ENCODE measurements at places on chromosomes 11 and 22. TPM values are rescaled to one million over a fixed set of nuclear protein-coding genes. Genes with fewer than 3 reads are reported as not detected.

- H3K4me1 ChIP-seq: no peaks in the 10 kb centered on the region
- H3K27me3 ChIP-seq: no peaks in the 10 kb centered on the region
- H3K36me3 ChIP-seq: no peaks in the 10 kb centered on the region
- H3K27ac ChIP-seq: no peak overlapping the region
These were observed 84.5 kb upstream of the PLET1 start for GRCh38 chr11:112345166-112345565.

GRCh38 chr11:36341915-36342314, 45.8 kb downstream of the PRR5L start:
- H3K27ac ChIP-seq: no peak overlapping the region
- no peak for DNase-seq
- H3K4me1 ChIP-seq: no peaks in the 10 kb centered on the region
- H3K27me3 ChIP-seq: no peaks in the 10 kb centered on the region

DNA sequence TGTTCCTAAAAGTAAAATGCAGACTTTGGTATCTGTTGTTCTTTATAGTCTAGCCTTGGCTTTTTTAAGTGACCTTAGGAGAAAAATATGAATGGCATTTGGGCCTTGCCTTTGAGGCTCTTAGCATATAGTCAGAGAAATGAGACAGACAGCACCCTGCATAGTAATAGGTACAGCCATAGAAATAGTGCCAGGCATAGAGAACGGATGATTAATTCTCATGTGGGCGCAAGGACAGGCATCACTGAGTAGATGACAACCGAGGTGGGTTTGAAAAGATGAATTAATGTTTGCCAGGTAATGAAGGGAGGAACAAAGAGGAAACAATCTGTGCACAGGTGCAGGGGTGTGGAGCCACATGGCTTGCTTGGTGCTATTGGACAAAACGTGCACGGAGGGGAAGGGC, 90.5 kb downstream of the BMAL1 start:
- DNase-seq: no peak
- no peaks in the 10 kb centered on the region for H3K27me3 ChIP-seq
- H3K4me3 ChIP-seq: no peak overlapping the region
- no peak overlapping the region for H3K27ac ChIP-seq
- no peaks in the 10 kb centered on the region for H3K4me1 ChIP-seq
- peaks cover 13% of the 10 kb centered on the region for H3K36me3 ChIP-seq

- no peak overlapping the region for H3K4me3 ChIP-seq
- peaks cover 97% of the 10 kb centered on the region for H3K36me3 ChIP-seq
- DNase-seq: no peak
- peak overlapping the region; percentile 89 for H3K27ac ChIP-seq
These were observed 12.1 kb downstream of the GATD1 start for GRCh38 chr11:765025-765801.

GRCh38 chr22:48715511-48715910, 1112.2 kb downstream of the BRD1 start:
- no peaks in the 10 kb centered on the region for H3K36me3 ChIP-seq
- H3K27ac ChIP-seq: no peak overlapping the region
- H3K4me1 ChIP-seq: no peaks in the 10 kb centered on the region
- H3K4me3 ChIP-seq: no peak overlapping the region
- no peak for DNase-seq

DNA sequence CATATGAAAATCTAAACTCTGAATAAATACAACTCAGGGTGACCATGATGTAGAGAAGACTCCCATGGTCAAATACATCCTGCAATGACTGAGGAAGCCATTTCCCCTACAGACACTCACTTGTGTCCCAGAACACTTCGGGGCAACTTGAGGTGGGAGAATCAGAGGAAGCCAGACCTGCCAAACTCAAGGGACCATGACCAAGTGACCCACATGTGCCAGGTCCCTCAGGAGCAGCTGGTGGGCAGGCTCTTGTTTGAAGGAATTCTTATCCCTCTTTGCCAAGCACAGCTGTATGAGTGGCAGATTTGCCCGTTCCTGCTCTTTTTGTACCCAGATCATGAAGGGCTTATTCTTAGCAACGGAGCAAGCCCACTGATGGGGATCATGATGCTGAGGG, 17.8 kb downstream of the SPATA19 start:
- H3K27me3 ChIP-seq: no peaks in the 10 kb centered on the region
- no peak for DNase-seq
- no peaks in the 10 kb centered on the region for H3K36me3 ChIP-seq
- H3K27ac ChIP-seq: no peak overlapping the region
- peaks cover 4% of the 10 kb centered on the region for H3K4me1 ChIP-seq

GRCh38 chr22:37498289-37498909, 12.2 kb upstream of the MFNG start:
- H3K4me3 ChIP-seq: no peak overlapping the region
- no peak overlapping the region for H3K27ac ChIP-seq
- DNase-seq: no peak
- peaks cover 44% of the 10 kb centered on the region for H3K4me1 ChIP-seq
- no peaks in the 10 kb centered on the region for H3K27me3 ChIP-seq

- no peaks in the 10 kb centered on the region for H3K27me3 ChIP-seq
- DNase-seq: no peak
- H3K4me1 ChIP-seq: no peaks in the 10 kb centered on the region
- no peak overlapping the region for H3K4me3 ChIP-seq
- no peaks in the 10 kb centered on the region for H3K36me3 ChIP-seq
These were observed 101.6 kb upstream of the PARVA start for GRCh38 chr11:12275818-12276217.

DNA sequence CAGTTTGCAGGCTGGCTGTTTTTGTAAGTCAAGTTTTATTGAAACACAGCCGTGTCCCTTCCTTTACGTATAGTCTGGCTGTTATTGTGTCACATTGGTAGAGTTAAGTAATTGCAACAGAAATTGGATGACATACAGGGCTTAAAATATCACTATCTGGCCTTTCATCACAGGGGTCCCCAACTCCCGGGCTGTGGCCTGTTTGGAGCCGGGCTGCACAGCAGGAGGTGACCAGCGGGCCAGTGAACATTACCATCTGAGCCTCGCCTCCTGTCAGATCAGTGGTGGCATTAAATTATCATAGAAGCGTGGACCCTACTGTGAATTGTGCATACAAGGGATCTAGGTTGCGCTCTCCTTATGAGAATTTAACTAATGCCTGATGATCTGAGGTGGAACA, 31.7 kb downstream of the EXT2 start:
- H3K4me3 ChIP-seq: no peak overlapping the region
- H3K27ac ChIP-seq: no peak overlapping the region
- no peak for DNase-seq
- no peaks in the 10 kb centered on the region for H3K36me3 ChIP-seq
- H3K27me3 ChIP-seq: no peaks in the 10 kb centered on the region

GRCh38 chr11:1299621-1300020, 9.8 kb downstream of the TOLLIP start:
- H3K4me1 ChIP-seq: peaks cover 77% of the 10 kb centered on the region
- H3K27me3 ChIP-seq: no peaks in the 10 kb centered on the region
- DNase-seq: no peak
- peak overlapping the region; percentile 84 for H3K27ac ChIP-seq
- H3K36me3 ChIP-seq: peaks cover 11% of the 10 kb centered on the region

GRCh38 chr22:20574920-20575353, 67.5 kb downstream of the MED15 start:
- H3K27me3 ChIP-seq: no peaks in the 10 kb centered on the region
- no peak overlapping the region for H3K4me3 ChIP-seq
- peaks cover 34% of the 10 kb centered on the region for H3K4me1 ChIP-seq
- no peak for DNase-seq
- H3K36me3 ChIP-seq: peaks cover 39% of the 10 kb centered on the region

DNA sequence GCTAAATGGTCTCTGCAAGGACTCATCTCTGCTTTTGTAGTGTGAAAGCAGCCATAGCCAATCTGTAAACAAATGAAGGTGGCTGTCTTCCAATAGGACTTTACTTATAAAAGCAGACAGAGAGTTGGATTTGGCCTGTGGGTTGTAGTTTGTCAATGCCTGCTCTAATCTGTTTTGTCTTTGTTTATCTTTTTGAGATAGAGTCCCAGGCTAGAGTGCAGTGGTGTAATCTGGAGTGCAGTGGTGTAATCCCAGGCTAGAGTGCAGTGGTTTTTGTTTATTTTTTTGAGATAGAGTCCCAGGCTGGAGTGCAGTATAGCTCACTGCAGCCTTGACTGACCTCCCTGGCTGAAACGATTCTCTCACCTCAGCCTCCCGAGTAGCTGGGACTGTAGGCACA, 8.6 kb downstream of the PPP6R3 start:
- H3K4me3 ChIP-seq: no peak overlapping the region
- peaks cover 5% of the 10 kb centered on the region for H3K36me3 ChIP-seq
- peaks cover 14% of the 10 kb centered on the region for H3K4me1 ChIP-seq
- no peaks in the 10 kb centered on the region for H3K27me3 ChIP-seq

DNA sequence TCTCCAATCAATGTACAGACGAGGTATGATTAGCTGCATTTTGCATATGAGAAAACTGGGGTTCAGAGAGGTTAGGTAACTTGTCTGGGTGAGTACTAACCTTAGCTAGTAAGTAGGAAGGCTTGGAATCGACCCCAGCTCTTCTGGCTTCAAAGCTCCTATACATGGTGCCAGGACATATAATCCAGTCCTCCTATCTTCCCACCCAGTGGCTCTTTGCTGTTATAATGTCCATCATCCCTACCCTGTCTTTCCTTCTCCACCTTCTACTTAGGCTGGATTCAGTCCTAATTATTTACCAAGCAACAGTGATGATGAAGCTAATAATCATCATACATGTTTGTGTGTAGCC, 20.0 kb downstream of the EHF start:
- no peak for DNase-seq
- H3K4me3 ChIP-seq: no peak overlapping the region
- peak overlapping the region; percentile 90 for H3K27ac ChIP-seq
- H3K36me3 ChIP-seq: no peaks in the 10 kb centered on the region
- peaks cover 4% of the 10 kb centered on the region for H3K27me3 ChIP-seq

DNA sequence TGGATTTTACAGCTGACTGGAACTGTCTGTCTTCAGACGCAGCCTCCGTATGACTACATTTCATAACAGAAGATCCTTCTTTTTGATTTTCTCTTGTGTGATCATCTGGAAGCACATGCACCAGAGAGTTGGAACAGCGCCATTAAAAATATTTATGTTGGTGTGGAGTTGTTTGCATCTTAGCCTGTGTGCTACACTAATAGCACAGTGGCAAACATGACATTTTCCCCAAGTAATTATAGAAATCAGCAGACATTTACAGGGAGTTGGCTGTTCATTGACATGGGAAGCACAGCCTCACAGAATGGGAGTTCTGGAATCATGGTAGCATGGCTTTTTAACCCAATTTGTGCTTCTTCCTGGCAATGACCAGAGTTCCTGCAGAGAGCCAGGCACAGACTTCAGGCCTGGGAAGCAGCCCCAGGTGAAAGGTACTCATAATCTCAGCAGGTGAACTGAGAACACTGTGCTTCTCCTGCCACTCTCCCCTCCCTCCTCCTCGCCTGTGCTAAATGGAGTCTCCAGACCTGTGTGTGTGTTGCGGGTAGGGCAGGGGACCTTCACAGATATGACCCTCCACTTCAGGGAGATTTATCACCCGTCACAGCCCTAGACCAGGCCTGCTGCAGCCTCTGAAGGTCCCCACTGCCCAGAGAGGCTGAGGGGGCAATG, 82.8 kb upstream of the PLET1 start:
- H3K27me3 ChIP-seq: no peaks in the 10 kb centered on the region
- DNase-seq: no peak
- H3K4me3 ChIP-seq: no peak overlapping the region
- no peak overlapping the region for H3K27ac ChIP-seq

GRCh38 chr11:45844822-45845578, 2.3 kb upstream of the CRY2 start:
- no peak overlapping the region for H3K27ac ChIP-seq
- no peaks in the 10 kb centered on the region for H3K27me3 ChIP-seq
- H3K4me3 ChIP-seq: no peak overlapping the region
- H3K36me3 ChIP-seq: no peaks in the 10 kb centered on the region
- peaks cover 42% of the 10 kb centered on the region for H3K4me1 ChIP-seq

GRCh38 chr11:124793466-124794278, 6.5 kb downstream of the MSANTD2 start:
- H3K4me1 ChIP-seq: peaks cover under 1% of the 10 kb centered on the region
- DNase-seq: no peak
- no peaks in the 10 kb centered on the region for H3K27me3 ChIP-seq
- H3K27ac ChIP-seq: no peak overlapping the region

DNA sequence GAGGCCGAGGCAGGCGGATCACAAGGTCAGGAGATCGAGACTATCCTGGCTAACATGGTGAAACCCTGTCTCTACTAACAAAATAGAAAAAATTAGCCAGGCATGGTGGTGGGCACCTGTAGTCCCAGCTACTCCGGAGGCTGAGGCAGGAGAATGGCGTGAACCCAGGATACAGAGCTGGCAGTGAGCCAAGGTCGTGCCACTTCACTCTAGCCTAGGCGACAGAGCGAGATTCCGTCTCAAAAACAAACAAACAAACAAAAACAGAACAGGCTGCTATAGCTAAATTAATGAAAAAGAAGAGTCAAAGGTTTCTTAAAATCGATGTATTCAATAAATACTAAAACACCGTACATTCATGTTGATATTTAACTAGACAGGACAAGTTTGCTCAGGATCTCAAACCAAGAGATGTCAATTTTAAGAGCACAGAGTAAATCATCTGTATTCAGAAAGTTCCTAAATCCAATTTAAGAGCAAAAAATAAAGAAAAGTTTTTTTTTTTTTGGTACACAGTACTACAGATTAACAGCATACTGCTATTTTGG, 59.9 kb downstream of the NUP98 start:
- peaks cover 18% of the 10 kb centered on the region for H3K36me3 ChIP-seq
- DNase-seq: no peak
- no peaks in the 10 kb centered on the region for H3K27me3 ChIP-seq
- no peaks in the 10 kb centered on the region for H3K4me1 ChIP-seq

DNA sequence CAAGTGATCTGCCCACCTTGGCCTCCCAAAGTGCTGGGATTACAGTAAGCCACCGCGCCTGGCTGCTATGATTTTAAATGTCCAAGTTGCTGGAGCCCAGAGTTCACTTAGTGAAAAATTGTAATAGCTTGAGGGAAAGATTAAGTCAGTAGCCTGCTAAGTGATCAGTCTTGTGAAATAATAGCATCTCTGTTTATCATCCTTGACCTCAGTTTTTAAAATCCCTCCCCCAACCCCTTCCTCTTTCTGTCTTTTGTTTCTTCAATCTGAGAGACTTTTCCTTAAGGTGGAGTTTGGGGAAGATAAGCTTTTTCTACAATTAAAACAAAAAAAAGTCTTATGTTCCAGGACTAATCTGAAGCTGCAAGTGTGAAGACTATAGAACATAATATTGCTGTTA, 6.4 kb downstream of the HIPK3 start:
- H3K27me3 ChIP-seq: no peaks in the 10 kb centered on the region
- H3K4me1 ChIP-seq: peaks cover 36% of the 10 kb centered on the region
- H3K4me3 ChIP-seq: no peak overlapping the region
- no peaks in the 10 kb centered on the region for H3K36me3 ChIP-seq
- DNase-seq: no peak

The P2RX3 gene
- total RNA-seq: not detected

The TBX10 gene
- total RNA-seq: not detected

The MOB2 gene
- 21.5 TPM for total RNA-seq

The CALCB gene
- not detected for total RNA-seq

The PLAAT4 gene
- 32.6 TPM for total RNA-seq

The SNX19 gene
- 64.7 TPM for total RNA-seq

The MPEG1 gene
- total RNA-seq: 8.9 TPM

The HPS4 gene
- total RNA-seq: 28.5 TPM

The TMPRSS5 gene
- total RNA-seq: not detected

The ACR gene
- total RNA-seq: not detected

The C11orf86 gene
- total RNA-seq: not detected

All from esophagus squamous epithelium (tissue), 5 donors.